ENCODE measurements at places on chromosomes 11 and 22.

- DNase-seq, result no peak
Measured at GRCh38 chr11:12266943-12267342, 110.4 kb upstream of the PARVA start.

- no peak for DNase-seq
Measured at GRCh38 chr11:62817129-62817528, 11.9 kb upstream of the NXF1 start.

GRCh38 chr11:90113541-90113940 is 20.9 kb upstream of the NAALAD2 start:
- DNase-seq, result no peak

DNA sequence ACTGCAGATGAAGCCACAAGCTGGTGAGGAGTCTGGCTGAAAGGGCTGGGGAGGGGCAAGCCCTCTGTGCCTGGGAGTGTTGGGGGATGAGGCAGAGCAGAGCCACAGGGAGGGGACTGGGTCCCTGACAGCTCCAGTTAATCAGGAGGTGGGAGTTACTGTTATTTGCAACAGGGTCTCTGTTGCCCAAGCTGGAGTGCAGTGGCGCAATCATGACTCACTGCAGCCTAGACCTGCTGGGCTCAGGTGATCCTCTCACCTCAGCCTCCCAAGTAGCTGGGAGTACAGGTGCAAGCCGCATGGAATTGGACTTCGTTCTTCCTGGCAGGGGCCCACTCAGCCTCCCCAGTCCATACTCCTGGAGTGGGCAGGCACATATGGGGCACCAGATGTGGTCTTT is 7.7 kb downstream of the SCN2B start:
- no peak for DNase-seq

DNA sequence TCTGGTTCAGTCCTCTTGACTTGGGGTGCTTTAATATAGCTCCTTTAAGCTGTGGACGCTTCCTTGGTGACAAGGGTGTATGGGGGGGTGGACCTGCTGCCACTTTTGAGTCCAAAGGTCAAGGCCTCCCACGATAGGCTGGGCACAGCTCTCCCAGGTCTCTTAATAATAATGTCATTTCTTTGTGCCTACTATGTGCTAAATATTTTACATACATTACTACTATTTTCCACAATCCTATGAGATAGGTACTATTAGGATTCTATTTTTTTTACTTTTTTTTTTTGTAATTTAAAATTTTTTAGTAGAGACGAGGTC is 304 bp upstream of the UCP3 start:
- DNase-seq, result no peak

- no peak for DNase-seq
Measured at GRCh38 chr11:101127197-101127698, 2.4 kb downstream of the PGR start.

GRCh38 chr11:82895437-82896091 is 4.7 kb downstream of the PRCP start:
- no peak for DNase-seq

GRCh38 chr11:34040571-34040970 is 11.0 kb upstream of the CAPRIN1 start:
- DNase-seq, result no peak

DNA sequence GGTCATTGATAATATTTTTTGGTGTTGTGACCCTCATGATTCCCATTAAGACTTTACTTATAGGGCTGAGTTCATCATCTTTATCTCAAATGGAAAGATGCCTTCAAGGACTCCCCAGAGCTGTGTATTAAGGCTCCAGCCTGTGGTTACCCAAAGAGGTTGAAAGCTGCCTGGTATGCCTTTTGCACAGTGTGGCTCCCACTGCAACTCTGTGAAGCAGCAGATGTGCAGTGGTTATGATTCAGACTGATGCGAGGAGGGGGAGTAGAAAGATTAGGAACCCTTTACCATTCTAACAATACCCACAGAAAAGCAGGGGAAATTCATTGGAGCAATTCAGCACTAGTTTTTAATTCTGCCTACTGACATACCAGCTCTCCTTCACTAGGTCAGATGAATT is 560.0 kb downstream of the INSC start:
- no peak for DNase-seq

DNA sequence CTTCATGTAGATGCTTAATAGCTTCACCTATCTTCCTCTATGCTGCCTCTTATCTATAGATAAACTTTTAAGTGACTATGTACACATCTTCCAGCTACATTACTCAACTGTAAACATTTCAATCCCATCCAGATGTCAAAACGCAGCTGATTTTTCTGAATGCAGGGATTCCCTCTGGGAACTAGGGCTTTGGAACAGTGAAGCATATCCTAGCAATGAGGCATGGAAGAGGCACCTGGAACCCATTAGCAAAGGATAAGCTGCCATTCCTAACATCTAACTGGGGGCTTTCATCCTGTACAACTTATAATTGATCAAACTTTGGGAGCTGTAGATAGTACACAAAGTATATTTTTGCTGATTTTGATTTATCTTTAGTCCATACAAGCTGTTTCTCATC is 40.8 kb upstream of the OPCML start:
- no peak for DNase-seq

DNA sequence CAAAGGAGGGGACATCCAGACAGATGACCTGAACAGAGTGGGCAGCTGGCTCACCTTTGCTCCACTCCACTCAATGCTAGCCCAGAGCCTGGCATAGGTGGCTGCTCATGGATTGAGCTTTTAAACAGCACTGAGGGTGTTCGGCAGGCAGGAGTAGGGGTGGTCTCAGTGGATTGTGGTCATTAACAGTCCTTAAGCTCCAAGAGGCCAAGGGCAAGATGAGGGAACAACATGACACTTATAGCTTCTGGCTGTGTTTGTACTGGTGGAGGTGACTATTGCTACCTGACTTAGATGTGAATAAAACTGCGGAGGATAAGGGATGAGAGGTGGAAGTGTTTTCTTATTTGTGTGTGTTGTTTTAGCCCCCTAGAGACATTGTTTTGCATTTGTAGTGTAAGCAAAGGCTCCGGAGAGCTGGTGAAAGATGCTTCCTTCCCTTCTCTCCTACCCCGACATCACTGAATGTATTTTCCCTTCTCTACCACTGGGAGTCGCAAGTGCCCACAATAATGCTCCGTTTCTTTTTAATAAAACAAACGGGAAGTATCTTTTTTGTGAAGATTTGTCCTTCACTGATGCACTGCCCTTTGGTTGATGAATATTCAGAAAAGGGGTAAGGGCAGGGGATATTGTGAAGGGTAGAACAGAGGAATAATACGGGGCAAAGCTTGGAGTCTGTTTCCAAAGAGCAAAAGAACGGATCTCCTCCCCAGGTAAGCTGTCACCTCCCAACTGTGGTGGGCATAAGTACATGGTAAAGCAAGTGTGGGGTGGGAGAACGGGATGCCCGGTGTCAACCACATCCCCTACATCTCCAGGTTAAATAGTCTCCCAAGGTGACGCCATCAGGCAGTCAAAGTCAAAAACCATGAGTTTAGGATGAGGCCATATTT is 27.5 kb upstream of the MTNR1B start:
- DNase-seq, result no peak

DNA sequence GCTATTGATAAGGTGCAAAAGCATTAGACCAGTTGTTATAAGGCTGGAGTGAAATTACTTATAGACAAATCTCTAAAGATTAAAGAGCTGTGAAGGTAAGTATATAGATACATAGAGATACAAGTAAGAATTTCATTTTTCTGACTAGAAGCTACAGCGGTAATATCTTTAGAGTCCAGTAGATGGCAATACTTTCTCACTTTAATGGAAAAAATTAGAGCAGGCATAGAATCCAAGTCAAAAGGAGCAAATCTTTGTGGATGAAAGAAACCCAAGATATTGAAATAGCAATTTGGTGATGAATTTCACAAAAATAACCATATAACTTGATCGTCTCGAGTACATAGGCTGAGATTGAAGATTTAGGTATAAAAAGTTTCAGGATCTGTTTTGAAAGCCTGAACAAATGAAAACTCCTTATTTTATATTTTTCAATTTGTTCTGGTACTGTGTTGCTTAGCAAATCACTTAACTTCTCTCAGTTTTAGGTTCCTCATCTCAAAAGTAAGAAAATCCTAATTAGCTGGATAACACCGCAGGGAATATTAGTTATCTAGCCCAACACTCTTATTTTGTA is 81.9 kb downstream of the UVRAG start:
- no peak for DNase-seq

- no peak for DNase-seq
Measured at GRCh38 chr11:46034041-46034440, 87.2 kb downstream of the PHF21A start.

DNA sequence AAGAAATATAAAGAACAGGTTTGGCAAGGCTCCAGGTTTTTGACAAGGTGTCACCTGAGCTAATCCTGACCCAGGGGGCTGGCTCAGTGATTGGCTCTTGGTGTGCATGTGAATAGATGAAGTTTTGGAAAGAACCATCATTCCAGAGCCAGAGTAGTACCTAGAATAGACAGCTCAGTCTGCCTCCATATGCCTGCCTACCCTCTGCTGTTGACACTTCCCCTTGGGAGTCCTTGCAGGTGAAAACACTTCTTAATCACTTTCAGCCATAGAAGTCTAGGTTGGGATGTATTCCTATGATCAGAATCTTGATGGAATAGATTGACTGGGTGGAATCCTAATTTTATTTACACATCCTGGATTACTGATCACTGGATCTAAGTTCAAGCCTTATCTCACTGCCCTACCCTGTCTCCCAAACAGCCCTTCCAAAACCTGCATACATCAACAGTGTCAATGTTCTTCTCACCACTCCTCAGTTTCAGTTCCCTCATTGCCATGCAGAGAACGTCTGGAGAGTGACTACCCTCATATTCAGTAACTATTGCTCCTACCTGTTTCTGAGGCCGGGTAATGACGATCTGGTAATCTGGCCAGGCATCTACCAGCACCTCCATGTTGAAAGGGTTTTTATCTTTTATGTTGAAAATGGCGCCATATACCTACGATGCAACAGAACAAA is 6.7 kb downstream of the GLYATL2 start:
- DNase-seq, result no peak

GRCh38 chr11:85589373-85589772 is 37.8 kb downstream of the DLG2 start:
- no peak for DNase-seq

DNA sequence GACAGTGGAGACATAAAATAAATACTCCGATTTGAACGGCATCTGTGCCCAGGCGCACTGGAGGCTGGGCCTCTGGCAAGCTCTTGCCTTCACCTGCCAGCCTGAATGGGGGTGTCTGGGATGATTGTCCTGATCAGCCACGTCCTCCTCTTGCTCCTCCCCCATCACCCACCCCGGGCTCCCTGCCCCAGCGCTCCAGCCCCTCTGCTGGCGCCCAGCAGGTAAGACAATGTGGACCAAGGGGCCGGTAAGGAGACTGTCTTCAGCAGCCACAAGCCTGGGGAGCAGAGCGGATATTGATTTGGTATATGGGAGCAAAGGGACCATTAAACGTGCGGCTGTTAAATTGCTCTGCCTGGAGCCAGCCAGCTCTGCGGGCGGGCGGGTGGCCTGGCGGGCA is 24.9 kb downstream of the WNT11 start:
- DNase-seq, result no peak

- DNase-seq, result no peak
Measured at GRCh38 chr11:130728185-130729180, 187.8 kb downstream of the SNX19 start.

- no peak for DNase-seq
Measured at GRCh38 chr11:11993839-11994238, 14.6 kb downstream of the DKK3 start.

DNA sequence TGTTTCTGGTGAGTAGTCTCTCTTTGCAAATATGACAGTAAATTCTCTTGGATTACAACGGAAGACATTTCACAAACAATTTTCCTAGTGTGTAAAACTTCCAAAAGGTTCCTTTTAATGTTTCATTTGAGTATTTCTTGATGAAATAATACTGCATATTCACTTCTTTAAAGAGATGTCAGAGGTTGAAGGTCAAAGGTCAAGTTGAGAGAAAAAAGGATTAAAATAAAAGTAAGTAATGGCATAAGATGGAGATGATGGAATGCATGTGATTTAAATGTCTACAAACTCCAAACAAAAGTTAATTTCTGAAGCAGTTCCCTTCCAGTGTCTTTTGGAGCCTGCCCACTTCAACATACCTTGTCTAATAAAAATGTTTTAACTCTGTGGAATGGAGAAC is 40.7 kb downstream of the APOL5 start:
- no peak for DNase-seq

GRCh38 chr11:7910286-7910788 is 20.7 kb downstream of the OR10A6 start:
- DNase-seq, result no peak

GRCh38 chr11:116263770-116264169 is 509.0 kb downstream of the BUD13 start:
- DNase-seq, result no peak

DNA sequence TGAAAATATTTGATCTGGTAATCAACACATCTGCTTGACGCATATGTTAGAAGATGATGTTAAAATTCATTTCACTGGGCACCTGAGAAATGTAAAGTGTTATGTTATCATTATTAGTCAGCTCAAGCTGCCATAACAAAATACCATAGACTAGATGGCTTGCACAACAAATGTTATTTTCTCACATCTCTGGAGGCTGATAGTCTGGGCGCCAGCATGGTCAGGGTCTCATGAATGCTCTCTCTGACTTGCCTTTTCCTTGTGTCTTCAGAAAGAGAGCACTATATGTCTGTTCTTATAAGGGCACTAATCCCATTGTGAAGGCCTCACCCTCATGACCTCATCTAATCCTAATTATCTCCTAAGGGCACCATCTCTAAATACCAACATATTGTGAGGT is 435.3 kb downstream of the NELL1 start:
- no peak for DNase-seq

DNA sequence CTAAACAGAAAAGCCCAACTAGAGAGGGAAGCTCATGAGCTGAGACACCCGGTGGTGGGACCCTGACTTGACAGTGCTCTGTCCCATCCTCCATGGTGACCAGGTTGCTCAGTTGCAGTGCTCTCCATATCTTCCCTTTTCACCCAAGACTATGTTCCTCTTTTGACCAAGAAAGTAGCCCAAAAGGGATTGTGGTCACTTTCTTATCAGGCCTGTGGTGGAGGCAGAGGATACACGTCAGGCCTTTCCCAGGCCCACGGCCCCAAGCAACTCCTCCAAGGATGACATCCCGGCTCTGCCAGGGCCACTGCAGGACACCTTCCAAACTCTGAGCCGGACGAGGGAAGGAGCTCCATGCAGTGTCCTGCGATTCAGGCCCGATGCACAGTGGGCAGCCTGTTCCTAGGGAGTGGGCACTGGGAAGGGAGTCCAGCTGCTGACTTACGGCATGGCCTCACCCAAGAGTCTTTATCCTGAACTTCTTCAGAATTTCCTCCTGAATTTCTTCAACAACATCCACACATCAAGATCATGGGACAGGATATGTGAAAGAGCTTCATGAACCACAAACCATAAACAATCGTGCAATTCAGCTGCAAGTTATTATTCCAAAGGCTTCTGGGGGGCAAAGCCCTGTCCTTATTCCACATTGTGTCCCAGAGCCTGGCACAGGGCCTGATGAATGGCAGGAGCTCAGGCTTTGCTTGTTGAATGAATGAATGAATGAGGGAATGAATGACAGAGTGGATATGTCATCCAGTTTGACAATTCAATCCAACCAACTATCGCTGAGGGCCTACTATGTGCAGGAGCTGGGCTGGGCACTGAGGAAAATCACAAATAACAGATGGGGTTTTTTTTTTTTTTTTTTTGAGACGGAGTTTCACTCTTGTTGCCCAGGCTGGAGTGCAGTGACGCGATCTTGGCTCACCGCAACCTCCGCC is 36.0 kb upstream of the MYH9 start:
- no peak for DNase-seq

GRCh38 chr11:10674440-10674855 is 19.1 kb downstream of the IRAG1 start:
- DNase-seq, result no peak
